ENCODE measurements at places on chromosomes 13 and 19. TPM values are rescaled to one million over a fixed set of nuclear protein-coding genes. Genes with fewer than 3 reads are reported as not detected.

The LMTK3 gene
- total RNA-seq: not detected

The LGALS7 gene
- total RNA-seq: not detected

The HSPH1 gene
- total RNA-seq: 57.7 TPM

The ATP1A3 gene
- total RNA-seq: not detected

The PSG1 gene
- total RNA-seq: under 0.01 TPM

The PRMT1 gene
- 341 TPM for total RNA-seq

The PTH2 gene
- total RNA-seq: not detected

The MYO16 gene
- total RNA-seq: under 0.01 TPM

The EML2 gene
- 12.5 TPM for total RNA-seq

The UBE2L5 gene
- total RNA-seq: not detected

The ZNF558 gene
- 15.4 TPM for total RNA-seq

The POU4F1 gene
- total RNA-seq: not detected

The CDX2 gene
- not detected for total RNA-seq

The ZNF528 gene
- 13.1 TPM for total RNA-seq
